ENCODE measurements at places on chromosomes 2 and 18. TPM values are rescaled to one million over a fixed set of nuclear protein-coding genes. Genes with fewer than 3 reads are reported as not detected.

The CROCC2 gene
- total RNA-seq: not detected

The LYG2 gene
- total RNA-seq: not detected

The ALPP gene
- total RNA-seq: not detected

The ST6GAL2 gene
- 2.4 TPM for total RNA-seq

The GRB14 gene
- 29.9 TPM for total RNA-seq

The IGFBP5 gene
- total RNA-seq: 162 TPM

The DCAF17 gene
- total RNA-seq: 15.5 TPM

The CREG2 gene
- total RNA-seq: not detected

The RIT2 gene
- total RNA-seq: not detected

The NEU4 gene
- not detected for total RNA-seq

The MLPH gene
- total RNA-seq: 371 TPM

The HAAO gene
- 10.3 TPM for total RNA-seq

The TBC1D8 gene
- 149 TPM for total RNA-seq

The G6PC2 gene
- not detected for total RNA-seq

The SPATA3 gene
- total RNA-seq: 1.8 TPM

The TGFA gene
- 3.7 TPM for total RNA-seq

The SOS1 gene
- 54.1 TPM for total RNA-seq

The FKBP7 gene
- total RNA-seq: 12.5 TPM

The QPCT gene
- 11.7 TPM for total RNA-seq

The SERPINB2 gene
- 0.18 TPM for total RNA-seq

The LYG1 gene
- total RNA-seq: 2.8 TPM

The OTOS gene
- not detected for total RNA-seq

The CFAP65 gene
- total RNA-seq: 4.4 TPM

The C2orf80 gene
- not detected for total RNA-seq

The MC4R gene
- total RNA-seq: not detected

The CNDP1 gene
- not detected for total RNA-seq

The SALL3 gene
- total RNA-seq: 3.0 TPM

The MAT2A gene
- total RNA-seq: 103 TPM

The SS18 gene
- total RNA-seq: 158 TPM

The AP1S3 gene
- total RNA-seq: 2.7 TPM

The ALPI gene
- not detected for total RNA-seq
